Stimulated activated CD4-positive, alpha-beta T cell treated with anti-CD3 and anti-CD28 coated beads, Interleukin-4, amount 100 ng/mL, for 1 hour (primary cell): ENCODE measurements at places on chromosomes 3 and 15.

DNA sequence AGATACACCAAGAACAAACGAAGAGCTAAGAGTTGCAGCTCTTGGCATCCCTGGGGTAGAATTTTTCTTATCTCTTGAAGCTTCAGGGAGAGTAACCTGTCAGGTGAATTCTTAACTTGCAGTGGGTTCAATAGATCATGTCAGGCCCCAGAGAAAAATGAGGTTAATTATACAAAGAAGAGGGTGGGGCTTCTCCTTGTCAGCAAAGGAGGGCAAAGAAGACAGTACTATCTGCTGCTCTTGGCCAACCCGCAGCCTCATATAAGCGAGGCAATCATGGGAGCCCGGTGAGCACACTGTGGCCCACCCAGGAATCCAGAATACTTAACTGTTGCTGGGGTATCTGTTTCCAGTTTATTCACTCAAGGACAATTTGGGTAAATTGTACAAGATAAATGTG, 110.2 kb downstream of the SEMA5B start:
- DNase-seq = no peak

DNA sequence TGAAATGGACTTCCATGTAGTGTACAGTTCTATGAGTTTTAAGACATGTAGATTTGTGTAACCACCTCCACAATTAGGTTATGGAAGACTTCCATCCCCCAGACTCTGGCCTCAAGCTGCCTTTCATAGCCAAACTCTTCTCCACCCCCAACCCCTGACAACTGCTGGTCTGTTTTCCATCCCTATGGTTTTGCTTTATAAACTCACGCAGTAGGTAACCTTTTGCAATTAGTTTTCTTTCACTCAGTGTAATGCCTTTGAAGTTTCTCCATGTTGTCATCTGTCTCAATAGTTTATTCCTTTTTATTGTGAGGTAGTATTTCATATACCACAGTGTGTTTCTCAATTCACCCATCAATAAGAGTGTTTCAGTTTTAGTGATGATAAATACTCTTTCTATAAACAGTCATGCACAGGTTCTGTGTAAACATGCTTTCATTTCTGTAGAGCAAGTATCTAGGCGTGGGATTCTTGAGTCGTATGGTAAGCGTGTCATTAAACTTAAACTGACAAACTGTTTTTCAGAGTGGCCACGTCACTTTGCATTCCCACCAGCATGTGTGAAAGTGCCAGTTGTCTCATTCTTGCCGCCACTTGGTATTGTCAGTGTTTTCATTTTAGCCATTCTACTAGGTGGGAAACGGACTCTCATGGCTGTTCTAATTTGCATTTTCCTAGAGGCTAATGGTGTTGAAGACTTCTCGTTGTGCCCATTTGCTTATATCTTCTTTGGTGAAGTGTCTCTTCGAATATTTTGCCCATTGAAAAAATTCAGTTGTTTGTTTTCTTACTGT, 47.3 kb upstream of the ALDH1A3 start:
- no peak for DNase-seq

DNA sequence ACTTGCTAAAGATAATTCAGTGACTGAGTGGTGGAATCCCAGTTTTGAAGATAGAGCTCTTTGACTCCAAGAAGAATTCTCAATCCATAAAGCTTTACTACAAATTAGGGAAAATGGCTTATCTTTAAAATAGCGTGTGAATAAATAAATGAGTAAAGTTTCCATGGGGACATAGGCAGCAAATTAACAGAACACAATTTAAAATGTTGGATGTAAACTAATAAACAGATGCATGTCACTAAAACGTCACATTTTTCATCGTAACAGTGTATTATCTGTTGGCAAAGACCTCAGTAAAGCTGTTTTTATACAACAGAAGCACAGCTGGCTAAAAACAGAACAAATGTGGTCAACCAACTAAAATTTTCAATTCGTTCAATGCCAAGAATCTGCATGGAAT, 913.9 kb upstream of the CFAP20DC start:
- no peak for DNase-seq

DNA sequence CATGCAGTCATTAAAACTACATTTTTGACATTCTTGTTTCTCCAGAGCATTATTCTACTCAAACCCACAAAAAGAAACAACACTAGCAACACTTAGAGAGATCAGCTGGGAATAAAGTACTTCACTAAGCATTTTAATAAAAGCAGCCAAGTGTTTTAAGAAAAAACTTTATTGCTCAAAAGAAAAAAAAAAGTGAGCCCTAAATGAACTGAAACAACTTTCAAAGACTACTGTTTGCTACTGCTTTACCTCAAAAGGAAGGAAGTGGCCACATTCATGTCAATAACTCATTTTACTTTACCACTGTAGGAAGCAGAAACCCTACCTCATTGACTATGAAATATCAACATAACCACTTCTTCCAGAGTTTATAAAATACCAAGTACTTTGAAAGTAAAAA, 91.3 kb downstream of the UACA start:
- DNase-seq = no peak

- no peak for DNase-seq
Observed at GRCh38 chr3:14267976-14268375, 89.4 kb downstream of the LSM3 start.

DNA sequence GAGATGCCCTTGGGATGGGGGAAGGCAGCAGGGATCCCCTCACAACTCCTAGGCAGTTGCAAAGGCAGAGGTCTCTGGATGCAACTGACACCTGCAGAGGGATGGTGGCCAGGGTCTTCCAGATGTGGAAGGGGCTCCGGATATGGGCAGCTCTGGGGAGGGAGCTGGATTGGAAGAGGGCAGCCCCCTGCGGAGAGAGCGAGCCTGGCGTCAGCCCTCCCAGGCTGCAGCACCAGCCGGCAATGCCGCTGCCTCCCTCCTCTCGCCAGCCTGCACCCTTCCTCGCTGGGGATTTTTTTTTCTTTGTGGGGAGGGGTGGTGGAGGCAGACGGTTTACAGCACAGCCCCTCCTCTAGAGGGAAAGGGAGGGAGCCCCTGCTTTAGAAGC, 1.6 kb downstream of the INSYN1 start:
- no peak for DNase-seq

DNA sequence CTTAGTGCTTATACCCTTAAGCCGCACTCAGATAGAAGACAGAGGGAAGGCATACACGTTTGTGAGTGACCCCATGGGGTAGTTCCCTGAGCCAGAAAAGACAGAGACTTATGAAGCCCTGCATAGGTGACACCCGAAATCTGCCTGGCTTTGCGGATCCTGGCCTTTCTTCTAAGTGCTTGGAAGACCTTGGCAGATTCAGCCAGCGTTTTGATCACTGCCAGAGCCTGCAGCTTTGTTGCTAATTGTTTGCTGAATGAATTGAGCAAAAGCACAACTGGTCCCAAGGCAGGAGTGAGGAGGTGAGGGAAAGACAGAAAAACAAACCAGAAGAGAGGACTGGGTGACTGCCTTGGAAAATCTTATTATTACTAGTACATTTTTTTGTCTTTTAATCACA, 168.3 kb upstream of the ICE2 start:
- no peak for DNase-seq

- DNase-seq = no peak
Observed at GRCh38 chr3:126083511-126083912, 412 bp downstream of the SLC41A3 start.

GRCh38 chr15:63294359-63294758, 17.0 kb downstream of the APH1B start:
- no peak for DNase-seq

DNA sequence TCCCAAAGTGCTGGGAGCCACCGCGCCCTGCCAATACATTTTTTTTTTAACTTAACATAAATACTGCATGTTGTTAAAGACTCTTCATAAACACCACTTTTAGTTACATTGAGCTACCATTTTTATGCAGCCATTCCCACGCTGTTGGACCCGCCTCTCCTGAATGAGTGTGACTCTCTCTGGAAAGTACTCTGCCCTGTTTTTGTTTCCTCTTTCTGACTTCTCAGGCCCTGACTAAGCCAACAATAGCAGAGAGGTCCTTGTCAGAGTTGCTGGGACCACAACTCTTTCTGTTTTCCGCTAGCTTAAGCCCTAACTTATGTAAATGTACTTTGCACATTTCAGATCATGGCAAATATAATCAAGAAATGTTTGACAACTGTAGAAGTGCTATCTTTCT, 35.2 kb downstream of the PARP15 start:
- no peak for DNase-seq

GRCh38 chr3:35335703-35336102, 303.6 kb upstream of the ARPP21 start:
- no peak for DNase-seq

GRCh38 chr3:168493412-168494205, 397.9 kb upstream of the GOLIM4 start:
- DNase-seq = no peak

- peak; percentile 64 for DNase-seq
Observed at GRCh38 chr15:88450125-88450798, 16.9 kb downstream of the MRPL46 start.

- no peak for DNase-seq
Observed at GRCh38 chr3:38247366-38248035, 18.1 kb upstream of the SLC22A13 start.

GRCh38 chr3:138944929-138945708, 1.8 kb downstream of the FOXL2 start:
- peak; percentile 38 for DNase-seq

DNA sequence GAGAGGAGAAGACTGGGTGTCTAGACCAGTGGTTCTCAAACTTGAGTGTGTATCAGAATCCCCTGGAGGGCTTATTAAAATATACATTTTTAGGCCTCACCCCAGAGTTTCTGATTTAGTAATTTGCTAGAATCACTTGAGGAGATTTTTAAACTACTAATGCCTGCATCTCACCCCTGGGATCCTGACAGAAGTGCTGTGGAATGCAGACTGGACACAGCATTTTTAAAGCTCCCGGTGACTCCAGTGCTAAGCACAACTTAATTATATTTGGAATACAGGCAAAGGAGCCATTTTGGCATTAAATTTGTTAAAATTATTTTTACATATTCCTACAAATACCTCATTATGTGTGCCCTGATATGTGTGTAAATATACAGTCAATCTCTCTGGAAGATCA, 26.7 kb upstream of the COL6A6 start:
- DNase-seq = no peak

GRCh38 chr3:4584456-4585249, 91.5 kb downstream of the ITPR1 start:
- peak; percentile 5 for DNase-seq

DNA sequence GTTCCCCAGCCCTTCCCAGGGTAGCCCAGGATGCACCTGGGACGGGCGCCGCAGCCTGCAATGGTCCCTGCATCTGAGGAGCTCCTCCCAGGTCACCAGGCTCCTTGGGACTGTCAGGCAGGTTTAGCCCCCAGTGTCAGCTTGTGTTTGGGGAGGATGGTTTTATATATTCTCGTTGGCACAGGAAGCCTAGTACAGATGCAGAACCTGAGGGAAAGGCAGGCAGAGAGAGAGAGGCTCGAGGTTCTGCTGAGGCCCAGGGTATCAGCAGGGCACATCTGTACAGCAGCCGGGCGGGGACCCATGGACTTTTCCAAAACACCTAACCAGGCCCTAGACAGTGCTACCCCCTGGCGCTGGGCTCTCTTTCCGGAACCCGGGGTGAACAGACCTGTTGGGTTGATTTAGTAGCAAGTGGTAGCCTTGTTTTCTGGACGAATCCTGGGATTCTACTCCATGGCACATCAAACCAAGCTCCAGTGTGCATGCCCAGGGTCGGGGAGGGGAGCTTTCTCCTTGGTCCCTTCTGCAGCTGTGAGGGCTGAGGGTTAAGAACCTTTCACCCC, 8.6 kb downstream of the PAK6 start:
- no peak for DNase-seq

GRCh38 chr3:30688776-30689641, 82.6 kb downstream of the TGFBR2 start:
- DNase-seq = no peak
